Activated T-helper 2 cell treated with anti-CD3 and anti-CD28 coated beads, Interferon-gamma antibody, Interleukin-2, Interleukin-4, amounts not matched to agents 10 μg/mL and 5 μg/mL and 100 μg/mL, durations not matched to agents 14 hours and 24 hours and 36 hours (primary cell): ENCODE measurements at places on chromosomes 11 and 22. TPM values are rescaled to one million over a fixed set of nuclear protein-coding genes. Genes with fewer than 3 reads are reported as not detected.
A peak's percentile ranks its signal among the peaks of the same experiment; 100 is the strongest.

- no peaks in the 10 kb centered on the region for H3K27me3 ChIP-seq
- no peaks in the 10 kb centered on the region for H3K36me3 ChIP-seq
- no peak overlapping the region for H3K4me3 ChIP-seq
- peaks cover 3% of the 10 kb centered on the region for H3K4me1 ChIP-seq
Measured at GRCh38 chr22:49997932-49998717, 14.4 kb downstream of the IL17REL start.

- H3K36me3 ChIP-seq: no peaks in the 10 kb centered on the region
- no peak overlapping the region for H3K4me3 ChIP-seq
- H3K4me1 ChIP-seq: no peaks in the 10 kb centered on the region
- peaks cover 2% of the 10 kb centered on the region for H3K27me3 ChIP-seq
Measured at GRCh38 chr11:94647926-94648325, 80.8 kb downstream of the PIWIL4 start.

- H3K27me3 ChIP-seq: peaks cover 31% of the 10 kb centered on the region
- peaks cover 6% of the 10 kb centered on the region for H3K4me1 ChIP-seq
- no peaks in the 10 kb centered on the region for H3K36me3 ChIP-seq
- no peak overlapping the region for H3K27ac ChIP-seq
- H3K4me3 ChIP-seq: peak overlapping the region; percentile 33
Measured at GRCh38 chr22:46534901-46535630, 2.4 kb downstream of the CELSR1 start.

- no peaks in the 10 kb centered on the region for H3K36me3 ChIP-seq
- H3K27me3 ChIP-seq: no peaks in the 10 kb centered on the region
- DNase-seq: no peak
- no peaks in the 10 kb centered on the region for H3K4me1 ChIP-seq
- H3K4me3 ChIP-seq: no peak overlapping the region
Measured at GRCh38 chr11:84091212-84091986, 805.2 kb upstream of the CCDC90B start.

GRCh38 chr22:27164781-27165503 lies 507.6 kb downstream of the MIAT start:
- no peak overlapping the region for H3K27ac ChIP-seq
- no peaks in the 10 kb centered on the region for H3K4me1 ChIP-seq
- no peak for DNase-seq
- no peaks in the 10 kb centered on the region for H3K36me3 ChIP-seq
- no peak overlapping the region for H3K4me3 ChIP-seq
- no peaks in the 10 kb centered on the region for H3K27me3 ChIP-seq

- no peaks in the 10 kb centered on the region for H3K27me3 ChIP-seq
- no peaks in the 10 kb centered on the region for H3K36me3 ChIP-seq
- no peaks in the 10 kb centered on the region for H3K4me1 ChIP-seq
- DNase-seq: no peak
- no peak overlapping the region for H3K27ac ChIP-seq
Measured at GRCh38 chr22:37982151-37982785, 2.1 kb downstream of the SOX10 start.

- H3K36me3 ChIP-seq: no peaks in the 10 kb centered on the region
- DNase-seq: no peak
- H3K4me1 ChIP-seq: no peaks in the 10 kb centered on the region
- H3K4me3 ChIP-seq: no peak overlapping the region
- no peak overlapping the region for H3K27ac ChIP-seq
- peaks cover 5% of the 10 kb centered on the region for H3K27me3 ChIP-seq
Measured at GRCh38 chr11:6245536-6245935, 6.6 kb downstream of the CNGA4 start.

- H3K27ac ChIP-seq: no peak overlapping the region
- H3K4me3 ChIP-seq: no peak overlapping the region
- peaks cover 3% of the 10 kb centered on the region for H3K4me1 ChIP-seq
- H3K27me3 ChIP-seq: no peaks in the 10 kb centered on the region
- peaks cover 73% of the 10 kb centered on the region for H3K36me3 ChIP-seq
Measured at GRCh38 chr11:128767591-128768001, 73.7 kb downstream of the FLI1 start.

GRCh38 chr11:111300569-111300968 lies 2.2 kb downstream of the POU2AF3 start:
- H3K4me3 ChIP-seq: no peak overlapping the region
- no peaks in the 10 kb centered on the region for H3K36me3 ChIP-seq
- no peak for DNase-seq
- peaks cover 61% of the 10 kb centered on the region for H3K27me3 ChIP-seq
- H3K27ac ChIP-seq: no peak overlapping the region

GRCh38 chr11:87740451-87740850 lies 434.8 kb downstream of the RAB38 start:
- H3K27ac ChIP-seq: no peak overlapping the region
- H3K4me3 ChIP-seq: no peak overlapping the region
- no peak for DNase-seq
- no peaks in the 10 kb centered on the region for H3K36me3 ChIP-seq
- no peaks in the 10 kb centered on the region for H3K27me3 ChIP-seq

DNA sequence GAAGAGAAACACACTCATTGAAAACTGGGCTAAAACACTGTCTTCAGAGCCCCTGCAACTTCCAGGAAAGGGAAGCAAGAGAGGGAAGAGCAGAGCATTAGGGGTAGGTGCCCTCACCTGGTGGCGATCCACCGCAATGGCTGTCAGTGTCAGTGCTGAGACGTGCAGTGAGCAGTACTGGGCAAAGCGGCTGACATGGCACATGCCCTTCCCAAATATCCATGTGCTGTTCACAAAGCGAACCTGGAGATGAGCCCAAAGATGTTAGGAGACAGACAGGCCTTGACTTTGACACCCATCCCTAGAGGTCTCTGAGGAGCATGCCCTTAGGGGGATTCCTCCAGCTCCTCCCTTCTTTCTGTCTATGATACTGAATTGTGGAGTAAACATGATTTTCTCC lies 4.9 kb downstream of the GPR83 start:
- H3K36me3 ChIP-seq: no peaks in the 10 kb centered on the region
- H3K4me1 ChIP-seq: peaks cover 3% of the 10 kb centered on the region
- no peak overlapping the region for H3K27ac ChIP-seq

DNA sequence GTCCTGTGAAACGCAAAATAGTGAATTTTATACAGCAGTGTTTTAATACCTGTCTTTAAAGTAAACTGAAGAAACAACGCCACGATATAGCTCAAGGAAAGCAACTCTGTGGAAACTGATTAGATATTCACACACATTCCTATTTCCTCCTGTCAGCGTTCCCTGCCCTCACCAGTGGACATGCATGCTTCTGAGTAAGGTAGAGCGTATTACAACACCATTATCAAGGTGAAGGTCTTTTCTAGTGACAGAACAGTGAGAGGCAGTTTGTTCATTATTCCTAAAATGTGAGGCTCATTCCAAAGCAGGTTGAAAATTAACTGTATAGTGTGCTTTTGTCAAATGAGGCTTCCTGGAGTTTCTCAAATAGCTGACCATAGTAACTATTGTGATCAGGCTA lies 153.1 kb downstream of the DDX10 start:
- no peaks in the 10 kb centered on the region for H3K36me3 ChIP-seq
- no peak overlapping the region for H3K4me3 ChIP-seq
- H3K27me3 ChIP-seq: no peaks in the 10 kb centered on the region
- no peak for DNase-seq

DNA sequence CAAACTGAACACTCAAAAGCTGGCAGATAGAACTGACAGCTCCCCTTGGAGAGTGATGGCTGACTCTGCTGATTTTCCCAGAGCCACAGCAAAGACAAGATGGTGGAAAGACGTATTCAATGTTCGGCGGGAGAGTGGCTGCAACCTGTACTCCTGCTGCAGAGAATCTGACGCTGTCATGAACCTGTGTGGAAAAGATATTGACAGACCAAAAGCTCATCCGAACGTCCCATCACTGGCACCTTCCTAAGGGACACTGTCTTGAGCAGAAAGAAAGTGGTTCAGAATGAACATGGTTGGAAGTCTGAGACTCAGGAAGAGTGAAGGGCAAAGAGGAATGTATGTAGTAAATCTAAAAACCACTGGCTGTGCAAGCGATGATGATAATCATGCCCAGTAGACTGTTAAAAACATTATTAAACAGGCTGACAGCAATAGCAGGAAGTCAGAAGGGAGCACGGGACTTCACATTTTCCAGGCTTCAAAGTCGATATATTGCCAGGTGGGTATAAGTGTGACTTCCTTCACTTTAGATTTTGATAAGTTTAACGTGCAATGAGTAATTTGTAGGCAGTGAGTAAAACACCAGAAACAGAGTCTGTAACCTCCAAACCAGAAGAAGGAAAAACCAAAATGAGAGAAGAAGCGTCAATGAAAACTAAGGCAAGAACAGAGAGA lies 6.2 kb upstream of the IL17REL start:
- no peaks in the 10 kb centered on the region for H3K27me3 ChIP-seq
- no peak for DNase-seq
- H3K4me3 ChIP-seq: no peak overlapping the region
- H3K4me1 ChIP-seq: peaks cover 25% of the 10 kb centered on the region
- H3K27ac ChIP-seq: peak overlapping the region; percentile 77

DNA sequence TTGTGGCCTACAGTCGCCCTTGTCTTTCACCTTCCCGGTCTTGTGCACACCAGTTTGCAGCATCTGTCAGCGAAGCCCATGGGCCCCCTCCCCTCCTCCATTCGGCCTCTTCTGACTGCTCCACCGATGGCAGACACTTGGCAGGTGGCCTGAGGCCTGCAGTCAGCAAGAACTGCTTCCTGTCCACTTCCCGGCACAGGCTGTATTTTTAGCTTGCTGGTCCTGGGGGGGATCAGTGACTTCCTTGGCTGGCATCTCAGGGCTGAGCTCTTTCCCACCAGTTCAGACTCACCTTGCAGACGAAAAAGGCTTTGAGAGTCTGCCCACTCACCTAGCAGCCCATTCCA lies 106.4 kb downstream of the SYN3 start:
- H3K27me3 ChIP-seq: no peaks in the 10 kb centered on the region
- no peak overlapping the region for H3K27ac ChIP-seq
- DNase-seq: no peak
- H3K36me3 ChIP-seq: no peaks in the 10 kb centered on the region
- H3K4me1 ChIP-seq: no peaks in the 10 kb centered on the region

GRCh38 chr11:35734669-35735410 lies 72.3 kb downstream of the TRIM44 start:
- DNase-seq: no peak
- peaks cover 31% of the 10 kb centered on the region for H3K36me3 ChIP-seq
- no peak overlapping the region for H3K4me3 ChIP-seq
- no peak overlapping the region for H3K27ac ChIP-seq
- no peaks in the 10 kb centered on the region for H3K4me1 ChIP-seq

GRCh38 chr22:50581950-50582492 lies 628 bp downstream of the CHKB start:
- peak overlapping the region; percentile 71 for H3K27ac ChIP-seq
- H3K4me3 ChIP-seq: peak overlapping the region; percentile 86
- peaks cover 14% of the 10 kb centered on the region for H3K4me1 ChIP-seq
- no peaks in the 10 kb centered on the region for H3K27me3 ChIP-seq
- no peak for DNase-seq

DNA sequence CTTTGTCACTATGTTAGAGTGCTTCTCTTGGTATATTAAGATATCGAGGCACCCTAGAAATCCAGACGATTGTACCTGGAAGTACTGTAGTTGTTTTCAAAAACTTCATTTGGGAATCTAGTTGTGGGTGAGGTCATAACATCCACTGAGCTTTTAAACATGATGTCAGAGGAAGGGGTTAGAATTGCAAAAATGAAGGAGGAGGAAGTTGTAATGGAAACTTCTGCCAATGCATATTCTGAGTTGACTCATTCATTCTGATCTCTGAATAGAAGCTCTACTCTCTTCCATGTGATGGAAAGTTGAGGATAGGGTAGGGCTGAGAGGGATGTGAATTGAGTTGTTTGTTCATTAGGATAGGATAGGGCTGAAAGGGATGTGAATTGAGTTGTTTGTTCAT lies 7.7 kb downstream of the CD44 start:
- peaks cover 87% of the 10 kb centered on the region for H3K36me3 ChIP-seq
- peak overlapping the region; percentile 95 for H3K27ac ChIP-seq
- peaks cover 79% of the 10 kb centered on the region for H3K4me1 ChIP-seq

GRCh38 chr22:42375982-42376381 lies 56.2 kb downstream of the NFAM1 start:
- H3K27ac ChIP-seq: no peak overlapping the region
- no peak overlapping the region for H3K4me3 ChIP-seq
- H3K4me1 ChIP-seq: peaks cover 2% of the 10 kb centered on the region
- peaks cover 7% of the 10 kb centered on the region for H3K27me3 ChIP-seq
- no peaks in the 10 kb centered on the region for H3K36me3 ChIP-seq

IL18BP gene
- 12.6 and 13.5 TPM in 2 replicates for total RNA-seq

MUC5AC gene
- total RNA-seq: not detected in 2 replicates

HARBI1 gene
- total RNA-seq: 3.8 and 4.7 TPM in 2 replicates

ST14 gene
- 0.09 and 0.14 TPM in 2 replicates for total RNA-seq

VPREB1 gene
- not detected in 2 replicates for total RNA-seq

KRTAP5-1 gene
- not detected in 2 replicates for total RNA-seq

KCTD14 gene
- total RNA-seq: 0.23 and 0.34 TPM in 2 replicates
